ENCODE measurements at places on chromosomes 13 and 19.

DNA sequence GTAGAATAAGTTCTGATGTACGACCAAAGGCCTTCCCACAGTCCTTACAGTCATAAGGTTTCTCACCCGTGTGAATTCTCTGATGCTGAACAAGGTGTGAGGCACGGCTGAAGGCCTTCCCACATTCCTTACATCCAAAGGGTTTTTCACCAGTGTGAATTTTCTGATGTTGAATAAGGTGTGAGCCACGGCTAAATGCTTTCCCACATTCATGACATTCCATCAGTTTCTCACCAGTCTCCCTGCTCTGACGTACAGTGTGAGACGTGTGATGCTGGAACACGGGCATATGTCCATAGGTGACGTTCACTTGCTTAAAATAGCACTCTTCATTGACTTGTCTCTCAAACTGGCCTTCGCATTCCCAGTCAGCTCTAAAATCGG is 31.0 kb upstream of the COX7A1 start:
- no peak for DNase-seq

DNA sequence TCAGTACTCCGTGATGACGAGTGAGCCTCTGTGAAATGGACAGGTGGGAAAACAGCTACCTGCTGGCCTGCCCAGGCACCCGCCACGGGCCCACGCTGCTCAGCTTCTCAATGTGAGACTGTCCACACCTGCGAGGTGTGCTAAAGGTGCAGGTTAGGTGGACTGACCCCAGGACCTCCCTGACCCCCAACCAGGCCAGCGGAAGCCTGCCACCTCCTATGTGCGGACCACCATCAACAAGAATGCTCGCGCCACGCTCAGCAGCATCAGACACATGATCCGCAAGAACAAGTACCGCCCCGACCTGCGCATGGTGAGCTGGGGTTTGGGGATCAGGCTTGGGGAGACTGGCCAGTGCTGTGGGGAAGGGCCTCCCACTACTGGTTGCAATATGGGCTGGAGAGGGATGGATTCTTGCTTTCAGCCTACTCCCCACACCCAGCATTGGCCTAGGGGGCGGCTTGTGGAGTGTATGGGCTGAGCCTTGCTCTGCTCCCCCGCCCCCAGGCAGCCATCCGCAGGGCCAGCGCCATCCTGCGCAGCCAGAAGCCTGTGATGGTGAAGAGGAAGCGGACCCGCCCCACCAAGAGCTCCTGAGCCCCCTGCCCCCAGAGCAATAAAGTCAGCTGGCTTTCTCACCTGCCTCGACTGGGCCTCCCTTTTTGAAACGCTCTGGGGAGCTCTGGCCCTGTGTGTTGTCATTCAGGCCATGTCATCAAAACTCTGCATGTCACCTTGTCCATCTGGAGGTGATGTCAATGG is 2.2 kb downstream of the RPL28 start:
- DNase-seq = no peak

GRCh38 chr13:59660582-59660981 is 503.1 kb downstream of the DIAPH3 start:
- DNase-seq = no peak

DNA sequence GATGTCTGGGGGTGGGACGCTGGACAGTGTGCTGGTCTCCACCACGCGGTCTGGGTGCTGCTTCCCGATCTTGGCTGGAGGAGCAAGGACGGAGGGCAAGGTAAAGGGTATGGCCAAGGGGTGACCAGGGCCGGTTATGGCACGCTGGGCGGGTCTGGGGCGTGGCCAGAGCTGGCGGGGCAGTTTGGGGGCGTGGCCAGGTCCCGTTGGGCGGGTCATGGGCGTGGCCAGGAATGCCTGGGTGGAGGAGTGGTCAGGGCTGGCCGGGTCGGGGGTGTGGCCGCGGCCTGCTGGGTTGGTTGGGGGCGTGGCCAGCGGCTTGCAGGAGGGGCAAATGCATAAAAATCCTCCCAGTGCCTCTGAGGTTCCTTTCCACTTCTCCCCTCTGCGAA is 19.2 kb downstream of the GPX4 start:
- peak; percentile 48 for DNase-seq

GRCh38 chr13:98295371-98295770 is 118.3 kb upstream of the RNF113B start:
- DNase-seq = no peak

GRCh38 chr19:15534957-15535864 is 26.9 kb downstream of the CYP4F22 start:
- no peak for DNase-seq

DNA sequence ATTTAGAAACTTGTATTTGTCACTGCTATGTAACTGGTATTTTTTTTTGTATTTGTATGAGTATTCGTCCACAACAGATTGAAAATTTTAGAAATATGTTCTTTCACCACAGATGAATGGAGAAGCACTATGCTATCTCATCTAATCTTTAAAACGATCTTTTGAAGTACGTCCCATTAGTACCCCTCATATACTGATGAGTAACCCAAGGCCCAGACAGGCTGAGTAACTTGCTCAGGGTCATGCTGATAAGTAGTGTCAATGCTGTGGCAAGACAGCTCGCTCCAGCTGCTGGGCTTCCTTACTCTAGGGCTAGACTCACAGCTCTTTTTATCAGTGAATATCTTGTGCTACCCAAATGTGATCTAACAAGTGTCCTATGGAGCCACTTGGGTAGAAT is 154.2 kb downstream of the SUCLA2 start:
- no peak for DNase-seq

- DNase-seq = no peak
Measured at GRCh38 chr13:107866032-107866940, 349.1 kb downstream of the LIG4 start.

DNA sequence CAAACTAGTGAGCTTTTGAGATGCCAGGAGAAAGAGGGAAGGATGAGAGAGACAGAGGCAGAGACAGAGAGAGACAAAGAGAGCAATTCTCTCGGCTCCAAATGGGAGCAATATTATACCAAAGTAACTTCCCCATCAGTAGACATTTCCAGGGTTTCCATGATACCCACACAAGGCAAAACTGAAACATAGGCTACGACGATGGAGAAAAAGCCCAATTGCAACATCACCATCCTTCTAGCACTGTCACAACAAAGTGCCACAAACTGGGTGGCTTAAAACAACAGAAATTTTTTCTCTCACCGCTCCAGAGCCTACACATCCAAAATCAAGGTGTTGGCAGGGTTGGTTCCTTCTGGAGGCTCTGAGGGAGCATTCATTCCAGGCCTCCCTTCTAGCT is 81.4 kb downstream of the KCTD12 start:
- no peak for DNase-seq

GRCh38 chr19:13190781-13191540 is 40.8 kb downstream of the IER2 start:
- no peak for DNase-seq

DNA sequence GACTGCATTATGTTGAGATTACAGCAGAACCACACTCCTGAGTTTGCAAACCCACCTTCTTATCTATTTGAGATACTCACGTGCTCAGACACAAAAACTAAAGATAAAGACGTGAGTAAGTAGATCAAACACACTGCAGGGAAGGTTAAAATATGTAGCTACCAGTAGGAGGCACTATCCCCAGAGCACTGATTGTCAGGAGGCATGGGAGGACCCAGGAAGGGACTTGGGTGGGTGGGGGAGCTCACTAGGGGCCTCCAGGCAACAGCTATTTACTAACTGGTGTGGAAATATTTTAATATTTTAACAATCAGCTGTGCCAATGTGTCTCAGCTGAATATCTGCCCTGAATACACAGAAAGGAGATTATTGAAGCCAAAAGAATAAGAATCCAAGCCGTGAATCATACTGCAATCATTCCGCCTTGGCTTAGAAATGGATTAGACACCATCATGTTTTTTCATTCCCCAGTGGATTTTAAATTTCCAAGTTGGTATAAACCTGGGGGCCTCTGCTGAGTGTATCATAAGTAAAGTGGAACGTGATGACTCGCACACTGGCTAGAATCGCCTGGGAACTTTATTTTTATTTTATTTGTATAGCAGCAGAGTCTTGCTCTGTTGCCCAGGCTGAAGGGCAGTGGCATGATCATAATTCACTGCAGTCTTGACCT is 73.2 kb upstream of the CACNA1A start:
- DNase-seq = no peak

- no peak for DNase-seq
Measured at GRCh38 chr13:108860418-108860817, 231.0 kb downstream of the MYO16 start.

- DNase-seq = no peak
Measured at GRCh38 chr19:56105090-56105701, 15.9 kb downstream of the ZNF787 start.

GRCh38 chr19:33294058-33294798 is 8.1 kb downstream of the CEBPA start:
- no peak for DNase-seq

DNA sequence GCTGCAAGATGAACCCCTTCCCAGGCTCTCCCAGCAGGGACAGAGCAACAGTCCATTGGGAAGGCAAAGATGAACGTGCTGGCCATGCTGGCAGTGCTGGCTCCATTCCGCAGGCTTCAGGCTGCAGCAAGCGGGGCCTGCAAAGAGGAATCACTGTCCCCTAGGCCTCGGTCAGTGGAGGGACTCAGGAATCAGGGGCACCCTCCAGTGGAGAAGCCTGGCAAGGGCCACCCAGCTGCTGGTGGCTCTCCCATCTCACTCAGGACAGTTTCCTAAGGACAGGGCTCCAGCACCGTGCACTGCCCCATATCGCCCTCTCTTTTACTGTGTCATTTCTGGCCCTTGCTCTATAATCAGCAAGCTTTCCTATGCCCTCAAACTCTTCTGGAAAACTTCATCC is 498.6 kb downstream of the EFNB2 start:
- DNase-seq = no peak

DNA sequence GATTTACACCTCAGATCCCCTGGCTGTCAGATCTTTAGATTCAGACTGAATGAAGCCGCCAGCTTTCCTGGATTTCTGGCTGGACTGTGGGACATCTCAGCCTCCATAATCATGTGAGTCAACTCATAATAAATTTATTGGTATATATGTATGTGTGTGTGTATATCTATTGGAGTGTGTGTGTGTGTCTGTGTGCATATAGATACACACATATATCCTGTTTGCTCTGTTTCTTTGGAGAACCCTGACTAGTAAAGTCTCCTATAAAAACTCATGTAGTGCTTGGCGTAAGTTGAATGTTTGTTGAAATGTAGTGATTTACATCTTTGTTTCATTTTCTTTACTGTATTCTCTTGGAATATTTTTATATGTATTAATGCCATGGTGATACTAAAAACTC is 499.5 kb upstream of the KLF12 start:
- DNase-seq = no peak

DNA sequence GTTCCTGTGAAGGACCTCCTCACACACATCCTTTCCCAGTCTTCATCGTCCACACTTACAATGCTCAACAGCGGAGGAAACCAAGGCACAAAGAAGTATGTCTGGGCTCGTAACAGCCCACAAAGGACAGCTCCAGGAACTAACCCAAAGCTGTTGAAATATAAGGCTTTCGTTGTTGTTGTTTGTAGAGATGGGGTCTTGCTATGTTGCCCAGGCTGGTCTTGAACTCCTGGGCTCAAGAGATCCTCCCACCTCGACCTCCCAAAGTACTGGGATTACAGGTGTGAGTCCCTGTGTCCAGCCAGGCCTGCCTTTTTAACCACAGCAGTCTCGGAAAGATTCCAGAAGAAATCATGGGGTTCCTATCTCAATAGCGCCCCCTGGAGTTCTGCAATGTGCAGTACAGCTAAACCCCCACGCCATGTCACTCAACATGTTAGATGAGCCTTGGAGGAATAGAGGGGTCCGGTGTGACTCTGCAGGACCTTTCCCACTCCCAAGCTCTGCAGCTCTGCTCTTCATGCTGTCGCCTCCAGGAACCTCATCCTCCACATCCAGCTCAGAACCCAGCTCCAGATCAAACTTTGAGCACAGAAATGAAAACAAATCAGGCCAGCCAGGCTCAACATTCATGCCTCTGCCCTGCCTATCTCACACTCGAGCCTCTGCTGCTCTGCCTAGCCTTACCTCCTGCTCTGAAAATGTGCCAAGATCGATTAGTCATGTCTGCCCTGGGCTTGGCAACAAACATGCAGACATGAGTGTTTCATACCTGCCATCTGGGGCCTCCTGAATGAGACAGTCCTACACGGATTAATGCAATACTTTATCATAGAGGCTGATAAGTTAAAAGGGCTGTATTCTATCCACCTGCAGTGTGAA is 7.5 kb downstream of the PLA2G4C start:
- no peak for DNase-seq

DNA sequence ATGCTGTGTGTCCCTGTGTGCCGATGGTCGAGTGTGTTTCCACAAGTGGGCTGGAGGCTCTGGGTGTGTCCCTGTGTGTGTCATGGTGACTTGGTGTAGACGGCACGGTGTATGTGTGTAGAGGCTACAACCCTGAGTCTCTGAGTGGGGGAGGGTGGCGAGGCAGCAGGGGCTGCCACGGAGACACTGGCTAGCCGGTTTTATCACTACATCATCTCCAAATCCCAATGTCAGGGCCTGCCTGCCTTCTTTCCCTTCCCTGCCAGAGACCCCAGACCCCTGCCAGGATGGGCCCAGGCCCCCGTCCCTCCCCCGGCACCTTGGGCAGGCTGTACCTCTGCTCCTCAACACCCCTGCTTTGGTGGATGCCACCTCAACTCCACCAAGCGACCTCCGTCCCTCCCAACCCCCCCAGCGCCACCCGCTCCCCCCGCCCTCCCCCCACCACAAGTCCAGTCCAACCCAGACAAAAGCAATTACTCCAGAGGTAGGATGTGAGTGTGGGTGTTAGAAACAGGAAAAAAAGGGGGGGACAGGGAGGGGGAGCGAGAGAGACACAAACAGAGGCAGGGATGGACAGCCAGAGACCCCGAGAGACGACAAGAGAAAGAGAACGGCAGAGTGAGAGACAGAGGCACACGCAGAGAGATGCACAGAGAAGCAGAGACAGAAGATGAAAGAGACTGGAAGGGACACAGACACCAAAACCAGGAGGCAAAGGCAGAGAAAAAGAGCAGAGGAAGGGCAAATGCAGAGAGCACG is 21.6 kb upstream of the POU2F2 start:
- DNase-seq = no peak

GRCh38 chr13:21932996-21933395 is 262.1 kb downstream of the FGF9 start:
- no peak for DNase-seq

DNA sequence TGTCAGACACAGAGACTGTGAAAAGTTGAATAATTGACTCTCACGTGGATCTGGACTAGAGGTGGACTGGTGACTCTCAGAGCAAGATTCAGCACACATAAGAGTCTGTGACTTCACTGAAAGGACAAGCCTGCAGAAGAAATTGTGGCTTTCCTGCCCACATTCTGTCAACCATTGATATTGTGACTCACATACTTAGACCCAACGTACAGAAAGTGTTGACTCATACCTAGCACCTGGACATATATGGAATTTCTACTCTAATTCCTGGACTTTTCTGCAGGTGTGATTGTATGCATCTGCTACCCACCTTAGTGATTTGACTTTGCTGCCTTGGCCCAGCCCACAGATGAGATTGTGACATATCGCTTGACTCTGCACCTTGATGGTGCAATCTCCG is 15.6 kb upstream of the ZNF730 start:
- DNase-seq = no peak

DNA sequence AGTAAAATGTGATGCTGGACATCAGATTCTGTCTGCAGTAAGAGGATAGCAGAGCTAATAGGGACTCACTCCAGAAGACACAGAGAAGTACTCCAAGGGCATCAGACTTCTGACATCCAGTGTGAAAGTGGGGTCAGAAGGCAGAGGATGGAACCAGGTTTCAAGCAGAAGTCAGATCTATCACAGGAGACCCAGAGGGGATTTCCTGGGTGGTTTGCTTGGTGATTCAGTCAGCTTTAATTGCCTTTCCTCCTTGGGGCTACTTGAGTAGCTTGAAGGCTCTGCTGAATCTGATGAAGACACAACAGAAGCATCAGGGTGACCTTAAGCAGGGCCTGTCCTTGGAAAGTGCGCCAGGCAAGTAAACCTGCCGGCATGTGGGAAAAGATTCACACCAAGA is 300.6 kb downstream of the COG6 start:
- no peak for DNase-seq

Measured in stimulated activated CD8-positive, alpha-beta memory T cell treated with anti-CD3 and anti-CD28 coated beads, Interleukin-7, amount 100 ng/mL, for 24 hours (primary cell).